Ureter (tissue), 1 donor: ENCODE measurements at places on chromosomes 4 and X. TPM values are rescaled to one million over a fixed set of nuclear protein-coding genes. Genes with fewer than 3 reads are reported as not detected.

GRCh38 chr4:119835613-119835910 lies 207.0 kb upstream of the PDE5A start:
- DNase-seq: no peak

GRCh38 chrX:107829878-107830277 lies 4.2 kb downstream of the MID2 start:
- DNase-seq: no peak

DNA sequence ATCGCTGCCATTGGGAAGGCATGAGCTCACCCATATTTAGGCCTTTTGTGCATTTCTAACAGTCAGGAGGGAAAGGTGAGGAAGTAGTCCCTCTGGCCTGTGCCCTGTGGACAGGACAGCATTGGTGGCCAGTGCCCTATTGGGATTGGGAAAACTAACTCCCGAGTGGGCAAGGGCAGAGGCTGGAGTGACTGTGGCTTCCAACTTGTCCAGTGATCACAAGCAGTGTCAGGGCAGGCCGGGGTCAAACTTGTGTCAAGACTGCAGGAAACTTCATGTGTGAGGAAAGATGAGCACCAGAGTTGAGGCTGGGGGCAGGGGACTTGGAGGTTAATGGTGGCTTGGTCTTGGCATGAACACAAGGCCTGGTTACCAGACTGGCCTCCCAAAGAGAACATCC lies 286.2 kb upstream of the FAM47C start:
- no peak for DNase-seq

- DNase-seq: no peak
Observed at GRCh38 chr4:1030031-1030430, 18.6 kb downstream of the FGFRL1 start.

Gene BANK1
- total RNA-seq: 14.1 TPM

GRCh38 chrX:24241822-24242648 lies 71.8 kb downstream of the SUPT20HL2 start:
- DNase-seq: no peak

DNA sequence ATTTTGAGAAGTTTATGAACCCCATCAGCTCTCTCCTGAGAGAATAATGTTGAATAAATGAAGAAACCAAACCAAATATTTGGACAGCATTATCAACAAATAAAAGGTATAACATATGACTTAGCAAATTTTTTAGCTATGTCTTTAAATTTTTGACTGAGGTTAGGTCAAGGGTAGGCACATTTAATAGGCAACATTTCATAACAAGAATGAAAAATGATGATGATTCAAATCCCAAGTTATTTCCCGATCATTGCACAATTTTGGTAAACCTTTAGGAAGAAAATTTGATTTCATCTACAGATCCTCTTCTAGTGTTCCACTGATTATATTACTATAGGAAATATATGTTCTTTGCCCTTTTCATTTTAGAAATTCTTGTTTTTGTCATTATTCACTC lies 123.7 kb upstream of the TLR3 start:
- DNase-seq: no peak

- no peak for DNase-seq
Observed at GRCh38 chr4:60652933-60653332, 547.2 kb upstream of the ADGRL3 start.
